ENCODE measurements at places on chromosomes 1 and 21.

DNA sequence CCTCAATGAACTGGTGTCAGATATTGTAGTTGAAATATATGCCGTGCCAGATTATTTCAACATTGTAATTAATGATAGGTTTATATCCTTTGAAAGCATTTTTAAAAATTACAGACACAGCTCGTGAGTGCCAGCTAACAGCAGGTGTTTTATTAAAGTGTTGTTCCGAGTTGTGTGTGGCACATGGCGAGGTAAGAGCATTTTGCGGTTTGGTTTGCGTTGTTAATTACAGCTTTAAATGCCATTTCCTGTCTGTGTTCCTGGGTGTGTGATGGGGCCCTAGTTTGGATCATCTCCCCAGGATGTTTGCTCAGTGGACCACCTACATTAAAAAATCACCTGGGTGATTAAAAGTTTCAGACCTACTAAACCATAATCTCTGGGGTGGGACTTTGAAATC is 97.4 kb downstream of the PRDM2 start:
- no peak for DNase-seq

GRCh38 chr1:25623731-25624130 is 7.1 kb downstream of the MAN1C1 start:
- DNase-seq, result no peak

- no peak for DNase-seq
Observed at GRCh38 chr1:27527890-27528817, 38.2 kb upstream of the WASF2 start.

GRCh38 chr21:43300496-43301408 is 126.2 kb downstream of the SIK1 start:
- DNase-seq, result no peak
